ENCODE measurements at places on chromosomes 2 and 18.

GRCh38 chr18:38250971-38251370, 685.4 kb upstream of the CELF4 start:
- DNase-seq, result no peak

DNA sequence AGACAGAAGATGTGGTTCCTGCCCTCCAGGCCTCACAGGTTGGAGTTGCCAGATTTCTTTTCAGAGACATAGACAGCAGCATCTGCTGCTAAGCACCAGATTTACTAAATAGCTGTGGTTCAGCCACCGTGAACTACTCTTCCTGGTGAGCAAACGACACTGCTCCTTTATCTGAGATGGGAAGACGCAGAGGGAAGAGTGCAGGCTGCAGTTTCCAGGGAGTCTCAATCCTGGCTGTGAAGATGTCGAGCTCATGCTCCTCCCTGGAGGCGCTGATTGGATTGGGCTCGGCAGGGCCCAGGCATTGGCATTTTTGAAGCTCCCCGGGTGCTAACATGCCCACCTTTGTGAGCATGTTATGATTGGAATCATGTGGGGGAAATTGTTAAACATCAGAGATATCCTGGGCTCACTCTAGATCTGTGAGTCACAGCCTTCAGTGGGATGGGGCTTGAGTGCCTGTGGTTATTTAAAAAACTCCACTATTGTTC, 314.8 kb downstream of the TSN start:
- DNase-seq, result no peak

GRCh38 chr2:160534249-160534648, 40.6 kb upstream of the RBMS1 start:
- DNase-seq, result no peak

GRCh38 chr2:101348883-101349282, 38.4 kb downstream of the CREG2 start:
- no peak for DNase-seq

GRCh38 chr2:8957628-8958027, 45.9 kb downstream of the MBOAT2 start:
- no peak for DNase-seq

GRCh38 chr18:25350489-25351251, 1.3 kb downstream of the ZNF521 start:
- DNase-seq, result peak; percentile 55
